Pancreas (tissue), 10 donors: ENCODE measurements at places on chromosomes 6 and 20. TPM values are rescaled to one million over a fixed set of nuclear protein-coding genes. Genes with fewer than 3 reads are reported as not detected.

Gene TCP11
- 0.34 TPM for total RNA-seq

Gene SMPDL3A
- 11.0 TPM for total RNA-seq

Gene SLC18B1
- 4.4 TPM for total RNA-seq

Gene SYCP2L
- 1.9 TPM for total RNA-seq

Gene EYA4
- total RNA-seq = 0.19 TPM

Gene TRDN
- not detected for total RNA-seq

Gene AVP
- total RNA-seq = not detected

Gene ADTRP
- not detected for total RNA-seq

Gene C6orf141
- 2.7 TPM for total RNA-seq

Gene DAAM2
- 9.0 TPM for total RNA-seq

Gene COX4I2
- 0.79 TPM for total RNA-seq

Gene LSM14B
- total RNA-seq = 16.7 TPM

Gene TRIM26
- total RNA-seq = 12.1 TPM

Gene TRIM31
- total RNA-seq = 0.14 TPM

- no peak for DNase-seq
Measured at GRCh38 chr6:150857062-150857944, 8.2 kb upstream of the MTHFD1L start.

DNA sequence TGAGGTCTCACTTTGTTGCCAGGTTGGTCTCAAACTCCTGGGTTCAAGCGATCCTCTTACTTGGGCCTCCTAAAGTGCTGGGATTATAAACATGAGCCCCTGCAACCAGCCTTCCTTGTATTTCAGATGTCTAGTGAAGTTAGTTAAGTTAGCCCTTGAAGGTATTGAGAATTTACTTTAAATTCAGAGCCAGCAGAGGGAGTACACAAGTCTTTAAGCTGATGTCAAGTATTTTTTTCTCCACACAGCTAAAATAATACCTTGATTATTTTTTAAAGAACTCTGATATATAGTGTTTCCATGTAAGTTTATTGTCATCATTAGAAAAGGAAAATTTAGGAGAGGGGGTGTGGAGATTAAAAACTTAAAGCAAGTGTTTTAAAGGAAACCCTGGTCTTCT, 9.8 kb downstream of the FOXO3 start:
- DNase-seq = no peak

DNA sequence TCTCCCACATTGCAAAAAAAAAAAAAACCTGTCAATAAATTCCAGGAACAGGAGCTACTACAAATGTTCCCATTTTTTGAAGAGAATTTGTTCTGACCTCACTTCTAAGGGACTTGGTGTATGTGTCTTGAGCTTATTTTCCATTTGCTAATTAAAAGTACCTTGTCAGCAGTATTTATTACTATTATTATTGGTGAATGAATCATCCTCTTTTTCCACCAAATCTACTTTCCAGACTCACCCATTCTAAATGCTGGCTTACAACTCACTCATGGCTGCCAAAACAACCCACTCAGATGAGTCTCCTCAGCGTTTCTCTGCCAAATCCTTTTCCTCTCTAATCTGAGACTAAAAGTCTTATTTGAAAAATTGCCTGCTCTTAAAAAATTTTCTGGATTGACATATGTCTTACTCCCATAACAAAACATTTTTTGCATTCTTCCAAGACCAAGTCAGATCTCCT, 33.2 kb upstream of the TASP1 start:
- no peak for DNase-seq

- no peak for DNase-seq
Measured at GRCh38 chr6:1485678-1486077, 96.3 kb downstream of the FOXF2 start.

DNA sequence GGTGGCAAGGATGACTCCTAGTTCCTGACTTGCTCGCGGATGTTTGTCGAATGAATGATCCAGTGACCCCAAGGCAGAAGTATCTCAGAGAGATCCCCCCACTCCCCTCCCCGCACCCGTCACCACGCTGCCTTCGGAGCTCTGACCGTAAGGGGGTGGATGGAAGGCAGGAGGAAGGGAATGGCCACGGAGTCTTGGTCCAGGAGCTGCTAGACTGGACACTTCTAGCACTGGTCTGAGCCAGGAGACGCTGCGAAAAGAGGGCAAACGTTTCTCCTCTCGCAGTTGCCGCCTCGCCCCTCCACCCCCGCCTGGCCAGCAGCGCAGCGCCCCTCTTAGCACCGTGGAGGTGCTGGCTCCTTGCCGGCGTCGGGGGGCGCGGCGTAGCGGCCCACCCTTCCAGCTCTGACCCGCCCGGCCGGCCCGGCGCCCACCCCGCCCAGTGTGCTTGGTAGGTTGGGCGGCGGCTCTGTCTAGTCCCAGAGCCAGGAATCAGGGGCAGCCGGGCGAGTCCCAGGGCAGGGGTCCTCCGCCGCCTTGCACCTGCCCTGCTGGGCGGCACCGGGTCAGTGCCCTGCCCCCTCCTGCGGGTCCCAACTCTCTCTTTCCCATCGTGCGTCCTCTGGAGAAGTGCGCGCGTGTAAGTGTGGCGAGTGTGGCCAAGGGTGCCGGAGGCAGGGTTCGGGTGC, 2.4 kb upstream of the DBNDD2 start:
- peak; percentile 70 for DNase-seq

GRCh38 chr20:45933266-45934045, 1.0 kb upstream of the PCIF1 start:
- peak; percentile 73 for DNase-seq

DNA sequence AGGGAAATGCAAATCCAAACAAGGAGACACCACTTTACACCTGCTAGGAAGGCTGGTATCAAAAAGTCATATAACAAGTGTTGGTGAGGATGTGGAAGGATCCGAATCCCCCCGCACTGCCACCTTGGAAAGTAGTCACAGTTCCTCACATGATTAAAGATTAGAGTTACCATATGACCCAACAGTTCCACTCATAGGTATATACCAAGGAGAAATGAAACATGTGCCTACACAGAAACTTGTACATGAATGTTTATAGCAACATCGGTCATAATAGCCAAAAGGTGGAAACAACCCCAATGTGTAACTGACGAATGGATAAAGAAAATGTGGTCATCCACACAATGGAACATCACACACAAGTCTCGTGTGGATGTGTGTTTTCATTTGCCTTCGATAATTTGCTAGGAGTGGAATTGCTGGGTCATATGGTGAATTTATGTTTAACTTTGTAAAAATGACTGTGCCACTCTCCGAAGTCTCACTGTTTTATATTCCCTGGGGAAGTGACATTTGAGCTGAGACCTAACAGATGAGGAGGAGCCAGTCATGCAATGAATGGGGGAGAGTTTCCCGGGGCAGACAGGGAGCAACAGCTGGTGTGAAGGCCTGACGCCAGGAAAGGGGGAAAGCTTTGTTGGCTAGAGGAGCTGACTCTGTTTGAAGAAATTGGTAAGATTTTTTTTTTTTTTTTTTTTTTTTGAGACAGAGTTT, 125.9 kb upstream of the MLN start:
- DNase-seq = no peak

GRCh38 chr6:106856227-106856874, 118.2 kb downstream of the CD24 start:
- no peak for DNase-seq

DNA sequence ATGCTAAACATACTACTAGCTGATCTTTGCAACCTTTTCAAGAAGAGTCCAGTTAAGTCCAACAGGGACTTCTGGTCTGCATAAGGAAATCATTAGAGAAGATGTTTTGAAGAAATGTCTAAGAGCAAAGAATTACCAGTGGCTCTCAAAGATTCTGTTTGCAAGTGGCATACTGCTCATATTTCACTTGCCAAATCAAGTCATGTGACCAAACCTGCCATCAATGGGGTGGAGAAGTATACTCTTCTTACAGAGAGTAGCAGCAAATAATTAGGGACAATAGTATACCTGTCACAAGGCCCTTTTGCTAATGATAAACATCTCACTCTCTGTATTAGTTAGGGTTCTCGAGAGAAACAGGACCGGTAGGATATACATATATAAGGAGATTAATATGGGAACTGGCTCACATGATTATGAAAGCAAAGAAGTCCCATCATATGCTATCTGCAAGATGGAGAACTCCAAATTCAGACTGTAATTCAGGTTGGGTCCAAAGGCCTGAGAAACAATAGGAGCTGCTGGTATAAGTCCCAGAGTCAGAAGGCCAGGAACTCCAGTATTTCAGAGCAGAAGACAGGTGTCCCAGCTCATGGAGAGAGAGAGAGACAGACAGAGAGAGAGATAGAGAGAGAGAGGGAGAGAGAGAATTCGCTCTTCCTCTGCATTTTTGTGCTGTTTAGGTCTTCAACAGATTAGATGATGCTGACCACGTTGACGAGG, 111.5 kb downstream of the LCA5 start:
- no peak for DNase-seq

- DNase-seq = no peak
Measured at GRCh38 chr6:153087436-153087835, 43.6 kb downstream of the RGS17 start.

- peak; percentile 58 for DNase-seq
Measured at GRCh38 chr20:50478162-50478990, 31.8 kb upstream of the PTPN1 start.

DNA sequence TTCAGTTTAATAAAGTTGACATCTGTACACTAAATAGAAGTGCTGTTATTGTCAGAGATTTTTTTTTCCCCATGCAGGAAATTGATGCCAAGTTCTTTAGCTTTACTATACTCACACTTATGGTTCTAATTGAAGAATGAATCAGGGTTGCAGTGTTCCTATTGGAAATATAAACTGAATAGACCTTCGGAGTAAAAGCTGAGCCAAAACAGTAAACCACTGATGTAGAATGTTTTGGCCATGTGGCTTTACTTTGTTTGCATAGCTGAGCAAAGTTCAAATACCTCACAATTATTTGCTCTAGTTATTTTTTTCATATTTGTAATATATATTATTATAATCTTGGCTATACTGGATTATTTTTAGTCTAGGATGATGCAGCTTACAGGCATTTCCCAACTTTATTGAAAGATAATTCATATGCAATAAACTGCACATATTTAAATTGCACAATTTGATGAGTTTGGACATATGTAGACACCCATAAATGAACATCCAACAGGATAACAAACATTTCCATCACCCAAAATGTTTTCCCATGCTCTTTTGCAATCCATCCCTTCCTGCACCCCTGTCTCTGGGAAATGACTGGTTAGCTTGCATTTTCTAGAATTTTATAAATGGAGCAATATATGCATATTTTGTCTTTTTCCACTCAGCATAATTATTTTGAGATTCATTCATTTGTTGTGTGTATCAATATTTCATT, 105.8 kb upstream of the NOX3 start:
- DNase-seq = no peak

DNA sequence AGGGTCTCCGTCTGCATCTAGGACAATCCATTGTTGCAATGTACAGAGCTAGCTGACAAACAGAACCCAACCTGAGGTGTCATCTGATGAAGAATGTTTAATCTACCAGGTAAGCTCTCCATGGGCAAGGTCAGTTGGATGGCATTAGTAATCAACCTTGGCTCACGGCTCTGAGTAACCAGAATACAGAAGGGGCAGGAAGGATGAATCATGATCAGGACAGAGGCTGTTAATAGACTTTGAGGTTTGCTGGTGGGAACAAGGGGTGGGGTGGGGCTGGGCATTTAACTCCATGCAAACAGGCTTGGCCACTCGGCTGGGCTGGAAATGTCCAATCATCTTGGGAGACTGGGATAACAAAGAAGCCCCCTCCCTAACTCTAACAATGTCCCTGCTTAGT, 77.1 kb upstream of the MRPS10 start:
- DNase-seq = no peak

DNA sequence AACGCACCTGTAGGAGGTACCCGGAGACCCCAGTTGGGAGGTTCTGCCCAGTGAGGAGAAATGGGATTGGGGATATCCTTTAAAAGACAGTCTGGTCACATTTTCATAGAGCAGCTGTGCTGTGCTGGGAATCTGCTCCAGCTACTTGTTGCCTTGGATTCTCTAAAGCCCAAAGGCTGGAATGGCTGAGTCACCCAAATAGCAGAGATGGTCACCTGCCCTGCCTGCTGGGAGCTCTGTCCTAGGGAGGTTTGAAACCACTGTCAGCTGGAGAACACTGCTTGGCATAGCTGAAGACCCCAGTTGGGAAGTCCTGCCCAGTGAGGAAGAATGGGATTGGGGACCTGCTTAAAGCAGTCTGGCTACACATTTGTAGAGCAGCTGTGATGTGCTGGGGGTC, 34.8 kb upstream of the TFB1M start:
- no peak for DNase-seq

DNA sequence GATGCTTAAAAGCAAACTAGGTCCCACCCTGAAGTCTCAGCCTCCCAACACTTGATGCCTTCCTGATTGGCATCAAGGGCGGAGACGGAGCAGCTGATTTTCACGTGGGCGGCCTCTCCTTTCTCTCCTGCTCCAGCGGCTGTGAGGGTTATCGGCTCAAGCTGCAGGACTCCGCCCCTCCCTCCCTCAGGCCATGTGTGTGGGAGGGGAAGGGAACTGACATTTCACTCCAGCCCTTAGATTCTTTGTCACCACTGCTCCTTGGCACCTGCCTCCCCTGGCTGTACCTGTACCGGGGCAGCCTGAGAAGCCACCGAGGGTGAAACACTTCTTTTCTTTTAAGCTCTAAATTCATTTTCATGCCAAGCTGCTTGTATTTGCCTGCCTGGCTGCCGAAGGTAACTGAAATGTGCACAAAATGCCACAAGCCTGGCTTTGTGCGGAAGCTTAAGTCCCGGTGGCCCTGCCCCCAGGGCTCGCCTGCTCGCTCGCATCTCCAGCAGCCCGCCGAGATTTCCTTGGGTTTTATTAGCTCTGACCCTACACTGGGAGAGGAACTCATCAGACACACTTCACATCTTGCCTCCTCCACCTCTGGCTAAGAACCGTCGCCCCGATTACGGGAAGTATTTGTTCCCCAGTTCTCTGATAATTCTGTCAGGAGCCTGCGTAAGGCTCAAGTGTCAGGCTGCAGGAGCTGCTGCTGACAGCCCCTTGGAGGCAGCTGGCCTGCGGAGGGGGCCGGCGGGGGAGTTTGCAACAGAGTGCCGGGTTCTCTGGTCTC, 9.6 kb upstream of the CPNE5 start:
- DNase-seq = peak; percentile 84

- DNase-seq = no peak
Measured at GRCh38 chr20:18613553-18613952, 25.7 kb downstream of the DTD1 start.

DNA sequence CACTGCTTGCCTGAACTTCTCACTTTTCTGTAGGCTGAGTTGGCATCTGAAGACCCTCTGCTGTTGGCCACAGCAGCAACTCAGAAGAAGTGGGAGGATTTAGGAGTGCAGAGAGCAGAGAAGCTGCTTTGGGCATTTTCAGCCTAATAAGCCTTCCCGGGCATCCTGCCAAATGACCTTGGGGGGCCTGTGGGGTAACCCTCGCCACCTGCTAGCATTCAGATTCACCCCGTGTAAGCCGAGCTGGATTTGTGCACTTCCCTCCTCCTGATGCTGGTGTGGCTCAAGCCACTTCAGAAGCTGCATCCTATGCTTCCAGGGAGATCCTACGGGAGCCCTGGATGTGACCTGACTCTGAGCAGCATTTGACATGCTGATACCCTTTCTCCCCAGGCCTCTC, 114.8 kb downstream of the LRFN2 start:
- DNase-seq = no peak

- no peak for DNase-seq
Measured at GRCh38 chr6:124867121-124867520, 95.1 kb upstream of the RNF217 start.

- DNase-seq = no peak
Measured at GRCh38 chr20:60090631-60091030, 132.4 kb downstream of the CDH26 start.
